ENCODE measurements at places on chromosomes 13 and 19. TPM values are rescaled to one million over a fixed set of nuclear protein-coding genes. Genes with fewer than 3 reads are reported as not detected.

The FXYD3 gene
- not detected for total RNA-seq

The SYDE1 gene
- total RNA-seq = 65.7 TPM

The UTP14C gene
- total RNA-seq = 14.0 TPM

The ETV2 gene
- total RNA-seq = 1.4 TPM

The ZNF841 gene
- 8.6 TPM for total RNA-seq

The LRRC25 gene
- total RNA-seq = not detected

The MBD3L2 gene
- total RNA-seq = not detected

The CPB2 gene
- total RNA-seq = not detected

The GPR42 gene
- total RNA-seq = not detected

The RGCC gene
- total RNA-seq = not detected

The TSEN34 gene
- 222 TPM for total RNA-seq

The CYP2S1 gene
- total RNA-seq = 1.4 TPM

GRCh38 chr13:25731536-25731935, 320.3 kb downstream of the SHISA2 start:
- DNase-seq = no peak

DNA sequence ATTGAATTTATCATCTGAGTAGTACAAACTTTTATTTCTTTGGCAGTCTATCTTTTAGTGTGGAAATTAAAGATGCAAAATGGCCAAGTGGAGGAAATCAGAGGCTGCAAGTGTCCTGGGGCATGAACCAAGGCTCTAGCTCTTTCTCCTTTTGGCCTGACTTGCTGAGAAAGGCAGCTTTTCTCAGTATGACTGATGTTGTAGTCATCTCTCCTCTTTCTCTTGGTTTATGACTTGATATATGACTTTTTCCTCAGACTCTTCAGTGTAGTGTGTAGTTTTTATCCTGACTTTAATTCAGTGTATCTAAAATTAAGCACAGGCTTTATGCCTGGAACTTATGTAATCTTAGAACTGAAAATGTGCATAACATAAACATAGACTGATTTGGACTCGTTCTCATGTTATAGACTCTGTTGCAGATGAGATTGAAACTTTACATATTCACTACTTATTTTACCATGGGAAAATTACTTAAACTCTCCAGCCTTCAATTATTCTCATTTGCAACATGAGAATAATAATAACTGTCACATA, 65.7 kb downstream of the SLITRK5 start:
- no peak for DNase-seq

- DNase-seq = no peak
These were observed 854.4 kb downstream of the PCDH9 start for GRCh38 chr13:66375756-66376155.

DNA sequence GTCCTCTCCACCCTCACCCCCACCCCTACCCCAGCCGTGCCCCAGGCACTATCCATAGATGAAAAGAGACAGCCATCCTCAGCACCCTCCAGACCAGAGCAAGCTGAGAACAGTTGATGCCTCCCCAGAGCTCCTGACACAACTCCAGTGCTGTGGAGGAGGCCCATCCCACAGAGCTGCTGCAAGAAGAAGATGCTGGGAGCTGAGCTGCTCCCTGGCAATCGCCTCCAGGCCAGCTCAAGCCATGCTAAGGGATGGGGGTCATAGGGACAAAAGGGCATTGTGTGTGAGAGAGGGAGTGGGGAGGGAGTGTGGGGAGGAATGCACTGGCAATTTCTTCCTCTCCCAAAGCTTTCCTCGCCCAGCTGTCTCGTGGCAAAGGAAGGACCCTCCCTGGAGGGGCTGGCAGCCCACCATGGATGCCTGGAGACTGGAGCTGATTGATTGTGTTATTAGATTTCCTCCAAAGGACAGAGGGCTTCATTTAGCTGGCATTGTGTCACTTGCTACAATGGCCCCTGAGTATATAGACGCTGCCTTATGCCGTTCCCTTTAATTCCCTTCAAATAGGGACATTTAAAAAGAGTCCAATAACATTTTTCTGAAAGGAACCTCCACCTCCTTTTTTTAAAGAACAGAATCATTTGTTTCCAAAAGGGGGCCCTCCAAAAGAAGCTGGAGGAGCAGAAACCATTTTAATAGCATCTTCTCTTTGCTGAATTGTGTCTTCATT, 476.4 kb downstream of the FOXO1 start:
- DNase-seq = no peak

DNA sequence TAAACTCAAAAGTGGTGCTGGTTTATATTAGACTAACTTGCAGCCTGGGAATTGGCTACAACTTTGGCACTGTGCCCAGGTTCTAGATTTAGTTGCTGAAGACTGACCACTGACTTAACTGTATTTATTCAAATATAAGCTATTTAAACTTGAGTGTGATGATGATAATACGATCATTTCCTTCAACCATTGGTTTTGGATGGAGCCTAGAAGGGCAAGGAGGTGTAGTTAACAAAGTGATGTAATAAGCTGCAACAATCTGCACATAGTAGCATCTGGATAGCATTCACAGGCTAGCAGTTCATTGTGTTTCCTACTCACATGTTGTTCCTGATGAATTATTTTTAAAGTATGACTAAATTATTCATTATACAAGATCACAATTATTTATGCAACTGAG, 55.2 kb upstream of the DACH1 start:
- no peak for DNase-seq

DNA sequence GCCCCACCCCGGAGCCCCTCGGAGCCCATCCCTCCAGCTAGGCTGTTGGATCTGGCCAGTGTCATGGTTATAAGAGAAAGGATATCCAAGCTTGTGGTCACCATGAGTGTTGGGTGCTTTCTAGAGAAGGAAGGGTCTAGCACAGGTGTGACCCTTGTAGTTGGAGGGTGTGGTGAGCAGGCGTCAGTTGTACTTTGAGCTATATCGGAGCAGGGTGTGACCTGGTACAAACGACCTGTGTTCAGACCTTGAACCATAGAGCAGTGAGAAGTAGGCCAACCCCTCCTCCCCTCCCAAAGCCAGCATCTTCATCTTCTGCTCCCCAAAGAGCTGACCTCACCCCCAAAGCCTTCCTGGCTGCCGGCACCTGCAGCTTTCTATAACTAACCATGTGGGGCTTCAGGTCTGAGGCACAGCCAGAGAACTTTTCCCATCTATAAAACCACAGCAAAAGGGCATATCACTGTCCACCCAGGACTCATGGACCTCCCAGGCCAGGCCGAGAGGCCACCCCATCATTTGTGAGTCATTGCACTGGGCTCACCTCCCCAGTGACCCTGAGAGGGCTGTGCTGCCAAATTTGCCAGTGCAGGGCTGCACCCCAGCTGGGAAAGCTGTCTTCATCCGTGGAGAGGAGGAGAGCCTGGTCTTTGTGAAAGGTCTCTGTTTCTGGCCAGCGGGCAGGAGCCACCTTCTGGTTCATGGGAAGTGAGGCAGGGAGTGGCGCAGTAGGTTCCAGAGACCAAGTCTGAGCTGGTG, 14.2 kb downstream of the RAB8A start:
- no peak for DNase-seq

- peak; percentile 22 for DNase-seq
These were observed 534 bp downstream of the STK24 start for GRCh38 chr13:98576200-98576945.

GRCh38 chr13:41985788-41986508, 25.0 kb upstream of the VWA8 start:
- peak; percentile 41 for DNase-seq

DNA sequence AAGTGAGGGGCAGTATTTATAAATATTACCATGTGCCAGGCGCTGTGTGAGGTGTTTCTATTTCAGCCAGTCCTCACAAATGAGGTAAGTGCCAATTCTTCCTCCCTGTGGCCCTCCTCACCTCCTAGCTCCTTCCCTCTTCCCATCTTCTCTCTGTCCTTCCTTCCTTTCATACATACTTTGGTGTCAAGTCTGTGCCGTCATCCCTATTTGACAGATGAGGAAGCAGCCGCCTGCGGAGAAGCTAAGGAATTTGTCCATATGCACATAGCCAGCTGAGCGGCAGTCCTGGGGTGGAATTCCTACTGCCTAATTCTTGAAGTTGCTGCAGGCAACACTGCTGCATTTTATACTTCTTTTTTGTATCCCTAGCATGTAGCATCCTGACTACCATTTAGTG, 150.8 kb downstream of the B3GLCT start:
- no peak for DNase-seq

DNA sequence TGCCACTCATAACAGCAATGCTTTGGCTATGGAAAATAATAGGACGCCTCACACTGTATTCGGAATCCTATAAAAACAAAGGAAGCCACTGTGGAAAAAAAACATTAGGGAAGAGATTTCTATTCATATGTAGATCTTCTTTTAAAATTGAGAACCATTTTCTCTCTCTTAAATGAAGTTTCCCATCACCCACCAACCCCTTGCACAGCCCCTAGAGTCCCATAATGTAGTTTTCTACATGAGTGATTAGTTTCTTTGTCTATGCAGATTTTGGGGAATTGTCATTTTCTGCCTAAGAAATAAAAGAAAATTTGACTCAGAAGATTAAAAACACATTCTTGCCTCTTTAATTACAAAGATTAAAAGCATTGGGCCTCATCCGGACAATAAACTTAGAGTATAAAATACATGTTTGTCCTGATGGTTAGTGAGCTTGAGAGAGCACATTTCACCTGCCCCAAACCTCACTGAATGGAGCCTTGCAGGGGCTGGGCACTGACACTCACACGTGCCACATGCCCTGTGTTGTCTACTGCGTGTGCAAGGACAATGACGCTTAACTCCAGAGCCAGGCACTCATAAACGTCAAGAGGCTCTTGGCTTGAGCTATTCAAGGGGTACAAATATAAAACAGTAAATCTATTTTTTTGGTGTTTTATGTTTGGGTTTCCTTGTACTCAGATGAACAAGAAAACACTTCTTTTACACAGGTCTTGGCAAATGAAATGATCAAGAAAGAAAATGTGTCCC, 40.0 kb upstream of the KL start:
- no peak for DNase-seq

GRCh38 chr19:45016388-45017314, 15.4 kb downstream of the RELB start:
- peak; percentile 68 for DNase-seq

GRCh38 chr13:79803989-79804388, 323.0 kb downstream of the NDFIP2 start:
- no peak for DNase-seq

GRCh38 chr19:46739290-46739771, 6.5 kb upstream of the FKRP start:
- DNase-seq = no peak

Measured in A172 (cell line).